Neural crest cell (in vitro differentiated cells): ENCODE measurements at places on chromosomes 3 and 15.

DNA sequence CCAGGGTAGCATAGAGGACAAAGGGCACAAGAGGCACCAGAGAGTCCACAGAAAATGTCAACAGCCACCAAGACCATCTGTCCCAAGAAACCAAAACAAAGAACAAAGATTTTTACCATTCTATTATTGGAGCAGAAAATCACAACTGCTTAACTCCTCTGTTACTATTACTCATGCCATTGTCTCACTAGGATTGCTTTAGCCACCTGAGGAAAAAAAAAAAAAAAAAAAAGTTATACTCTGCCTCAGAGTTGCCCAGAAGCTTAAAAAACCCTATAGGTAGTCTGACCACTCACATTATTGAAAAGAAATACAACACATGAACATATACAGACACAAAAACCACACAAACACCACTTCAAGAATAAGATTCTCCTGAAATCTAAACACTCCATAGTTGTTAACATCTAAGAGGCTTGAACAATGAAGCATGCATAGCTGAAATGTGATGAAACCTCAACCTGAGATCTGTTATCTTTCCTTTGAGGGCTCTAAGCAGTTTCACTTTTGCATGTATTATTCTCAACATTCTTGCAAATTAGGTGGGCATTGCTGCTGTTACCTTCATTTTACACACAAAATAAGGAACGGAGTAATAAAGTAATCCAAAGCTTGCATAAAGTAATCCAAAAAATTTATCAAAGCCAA is 85.4 kb downstream of the IGSF11 start:
- DNase-seq = no peak

DNA sequence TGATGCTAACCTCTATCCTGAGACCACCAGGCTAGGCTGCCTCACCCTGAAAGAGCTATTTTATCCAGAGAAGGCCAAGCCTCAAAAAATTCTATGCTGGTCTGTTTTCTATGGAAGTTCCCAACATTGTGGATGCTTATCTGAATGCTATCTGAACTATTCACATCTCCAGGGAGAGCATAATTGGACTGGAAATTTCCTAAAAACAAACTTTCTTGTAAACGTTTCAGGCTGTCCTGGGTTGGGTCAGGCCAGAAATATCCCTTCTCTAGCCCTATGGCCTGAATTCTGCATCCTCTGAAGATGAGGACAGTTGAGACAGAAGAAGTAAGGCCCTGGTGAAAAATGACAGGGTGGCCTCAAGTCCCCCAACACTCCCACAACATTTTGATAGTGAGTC is 706.4 kb upstream of the NR2F2 start:
- no peak for DNase-seq

- DNase-seq = no peak
Measured at GRCh38 chr15:72426753-72427152, 28.6 kb downstream of the TMEM202 start.

DNA sequence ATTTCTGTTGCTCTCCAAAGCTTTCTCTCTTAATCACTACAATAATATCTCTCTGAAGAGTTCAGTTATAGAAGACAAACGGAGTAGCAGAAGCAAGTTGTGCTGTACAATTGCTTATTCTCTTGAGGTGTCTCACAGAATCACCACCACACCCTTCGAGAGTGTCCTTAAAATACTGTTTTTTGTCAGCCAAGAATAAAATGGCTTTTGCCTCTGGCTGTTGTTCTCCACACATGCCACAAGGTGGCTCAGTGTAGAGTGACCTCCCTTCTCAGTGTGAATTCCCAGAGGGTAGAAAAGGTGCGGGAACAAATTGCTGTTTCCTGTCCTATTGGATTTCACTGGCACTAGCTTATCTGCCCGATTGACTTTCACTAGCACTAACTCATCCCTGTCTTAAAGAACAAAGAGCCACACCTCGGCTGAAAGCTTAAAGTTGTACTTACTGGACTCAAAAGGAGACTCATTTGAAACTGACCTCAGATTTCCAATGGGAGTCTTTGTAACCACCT is 134.2 kb upstream of the SATB1 start:
- peak; percentile 30 for DNase-seq

DNA sequence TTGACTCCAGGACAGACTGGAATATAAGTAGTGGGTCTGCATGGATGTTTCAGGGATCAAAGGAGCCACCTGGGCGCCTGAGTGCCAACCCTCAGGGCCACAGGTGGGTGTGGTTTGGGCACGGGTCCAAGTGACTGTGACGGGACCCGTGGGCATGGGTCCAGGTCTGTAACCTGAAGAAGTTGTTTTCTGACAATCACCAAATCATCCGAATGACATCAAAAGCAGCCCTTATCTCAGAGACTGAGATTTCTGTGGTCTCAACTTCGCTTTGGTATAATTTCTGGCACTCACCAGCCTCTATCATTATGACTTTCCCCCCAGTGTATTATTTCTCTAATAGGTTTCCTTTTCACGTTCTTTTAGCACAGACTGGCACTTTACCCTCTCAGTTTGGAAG is 24.4 kb downstream of the RLBP1 start:
- DNase-seq = no peak

DNA sequence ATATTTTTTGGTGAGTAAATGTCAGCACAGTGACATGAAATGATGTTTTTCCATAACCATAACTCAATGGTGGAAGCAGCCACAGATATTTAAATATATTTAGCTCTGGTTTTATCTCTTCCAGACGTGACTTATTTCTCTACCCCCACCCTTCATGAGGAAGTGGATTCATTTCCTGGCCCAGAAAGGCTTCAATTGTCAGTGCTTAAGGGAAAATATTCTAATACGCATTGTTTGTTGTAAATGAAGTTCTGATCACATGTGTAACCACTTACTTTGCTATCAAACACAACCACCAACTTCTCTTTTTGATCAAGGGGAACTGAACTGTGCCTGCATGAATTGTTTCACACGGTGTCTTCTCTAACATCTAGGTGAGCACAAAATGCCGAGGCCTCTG is 14.0 kb downstream of the CLDN16 start:
- no peak for DNase-seq

DNA sequence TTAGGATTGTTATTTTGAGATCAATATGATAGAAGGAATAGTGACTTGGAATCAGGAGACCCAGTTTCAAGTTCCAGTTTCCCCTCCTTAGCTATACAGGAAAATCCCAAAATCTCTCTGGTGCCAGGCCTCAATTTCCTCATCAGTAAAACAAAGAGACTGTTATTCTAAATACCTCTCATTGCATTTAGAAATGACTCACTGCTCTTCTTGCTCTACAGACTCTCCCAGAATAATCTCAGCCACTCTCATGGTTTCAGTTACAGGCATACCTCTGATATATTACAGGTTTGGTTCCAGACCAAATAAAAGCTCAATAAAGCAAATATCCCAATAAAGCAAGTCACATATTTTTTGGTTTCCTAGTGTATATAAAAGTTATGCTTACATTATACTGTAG is 28.3 kb downstream of the IMPG2 start:
- no peak for DNase-seq

DNA sequence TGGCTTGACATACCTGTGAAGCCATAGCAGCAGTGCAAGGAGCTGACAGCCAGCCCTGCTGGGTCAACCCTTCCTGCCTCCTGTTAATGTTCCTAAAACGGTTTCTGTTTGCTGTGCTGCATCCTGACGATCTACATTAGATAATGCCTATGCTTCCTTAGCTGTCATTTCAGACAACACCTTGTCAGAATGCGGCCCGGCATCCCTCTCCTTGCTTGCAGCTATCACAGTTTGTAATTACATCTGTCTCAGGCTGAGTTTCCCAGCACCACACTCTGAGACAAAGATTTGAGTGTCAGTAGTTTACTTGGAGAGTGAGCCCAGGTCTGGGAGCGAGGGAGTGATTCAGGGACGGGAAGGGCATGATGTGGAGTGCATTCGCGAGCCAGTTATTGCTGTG is 9.0 kb downstream of the TRH start:
- no peak for DNase-seq

DNA sequence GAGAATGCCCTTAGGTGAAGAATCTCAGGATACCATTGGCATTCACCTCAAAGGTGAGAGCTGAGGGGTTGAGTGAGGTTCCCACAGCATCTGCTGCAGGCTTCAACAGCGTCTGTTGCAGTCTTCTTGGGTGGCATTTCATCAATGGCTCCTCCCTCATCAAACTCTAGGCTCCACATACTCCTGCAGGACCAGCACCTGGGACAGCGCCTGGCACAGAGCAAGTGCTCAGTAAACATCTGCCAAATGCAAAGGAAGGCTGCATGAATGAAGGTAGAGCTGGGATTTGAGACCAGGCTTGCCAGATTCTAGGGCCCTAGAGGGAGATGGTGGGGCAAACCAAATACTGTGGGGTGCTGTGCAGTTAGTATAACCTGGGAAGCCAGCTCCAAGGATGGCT is 9.6 kb downstream of the TRH start:
- no peak for DNase-seq

DNA sequence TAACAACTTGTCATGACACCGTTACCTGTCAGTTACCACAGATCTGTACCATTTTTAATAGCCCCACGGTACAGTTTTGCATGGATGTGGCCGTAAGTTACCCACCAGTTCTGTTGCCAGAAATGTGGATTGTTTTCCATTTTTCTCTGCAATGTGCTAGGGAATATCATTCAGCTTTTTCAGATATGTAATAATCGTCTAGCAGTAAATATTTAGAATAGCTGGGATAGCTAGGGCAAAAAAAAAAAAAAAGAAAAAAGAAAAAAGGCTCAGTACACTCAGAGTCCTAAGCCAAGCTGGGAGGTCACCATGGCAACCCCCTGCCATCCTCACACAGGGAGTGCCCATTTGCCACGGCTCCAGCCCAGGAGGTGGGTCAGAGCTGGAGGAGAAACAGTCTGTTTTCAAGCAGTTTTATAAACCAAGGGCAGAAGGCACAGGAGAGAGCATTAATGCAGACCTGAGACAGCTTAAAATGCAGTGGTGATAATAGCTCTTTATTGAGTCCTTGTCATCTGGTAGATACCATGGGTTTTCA is 25.2 kb downstream of the PAQR5 start:
- no peak for DNase-seq

GRCh38 chr3:76405196-76405595 is 619.8 kb upstream of the ZNF717 start:
- no peak for DNase-seq

DNA sequence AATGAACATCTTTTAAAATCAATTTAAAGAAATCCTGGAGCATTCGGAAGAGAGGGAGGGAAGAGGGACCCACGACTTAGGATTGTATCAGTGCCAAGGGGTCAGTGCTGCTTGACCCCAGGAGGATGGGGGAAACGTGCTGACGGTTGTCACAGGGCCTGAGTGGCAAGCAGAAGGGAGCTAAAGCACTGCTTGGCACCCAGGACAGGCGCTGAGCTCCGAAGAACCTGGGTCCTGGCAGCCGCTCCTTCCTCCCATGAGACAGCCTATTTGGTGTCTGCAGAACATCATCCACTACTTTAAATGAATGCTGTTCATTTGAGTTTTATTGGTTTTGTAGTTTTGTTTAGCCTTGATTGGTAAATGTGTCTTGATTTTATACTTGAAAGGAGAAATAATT is 54.5 kb downstream of the RGMA start:
- DNase-seq = no peak

DNA sequence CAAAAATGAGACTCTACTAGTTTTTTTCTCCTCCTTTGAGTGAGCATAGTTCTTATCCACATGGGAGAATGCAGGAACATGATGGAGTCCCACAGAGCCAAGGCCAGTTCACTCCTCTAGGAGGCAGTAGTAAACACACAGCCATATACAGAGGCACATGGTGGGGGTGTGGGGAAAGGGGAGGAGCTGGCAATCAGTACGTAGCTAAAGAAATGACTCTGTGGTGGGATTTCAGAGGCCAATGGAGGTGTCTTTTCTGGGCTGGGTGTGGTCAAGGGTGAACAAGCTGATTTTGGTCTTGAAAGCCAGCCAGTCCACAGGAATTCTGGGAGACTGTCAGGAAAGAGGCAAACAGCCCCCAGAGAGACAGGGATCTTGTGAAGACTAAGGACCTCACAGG is 6.6 kb upstream of the RAB11A start:
- peak; percentile 42 for DNase-seq

- no peak for DNase-seq
Measured at GRCh38 chr3:9673752-9674151, 24.4 kb downstream of the MTMR14 start.

- DNase-seq = no peak
Measured at GRCh38 chr3:148998715-148999423, 7.5 kb downstream of the GYG1 start.

DNA sequence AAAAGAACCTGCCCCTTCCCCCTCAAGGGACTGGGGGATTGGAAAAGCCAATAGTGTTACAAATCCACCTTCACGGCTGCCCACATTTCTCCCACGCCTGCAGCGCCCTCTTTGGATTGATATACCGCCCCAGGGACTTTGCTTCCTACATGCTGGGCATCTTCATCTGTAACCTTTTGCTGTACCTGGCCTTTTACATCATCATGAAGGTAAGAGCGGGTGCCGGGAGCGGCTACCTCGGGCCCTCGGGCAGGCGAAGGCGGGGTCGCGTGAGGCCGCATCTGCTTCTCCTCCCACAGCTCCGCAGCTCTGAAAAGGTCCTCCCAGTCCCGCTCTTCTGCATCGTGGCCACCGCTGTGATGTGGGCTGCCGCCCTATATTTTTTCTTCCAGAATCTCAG is 73.1 kb downstream of the USF3 start:
- no peak for DNase-seq

DNA sequence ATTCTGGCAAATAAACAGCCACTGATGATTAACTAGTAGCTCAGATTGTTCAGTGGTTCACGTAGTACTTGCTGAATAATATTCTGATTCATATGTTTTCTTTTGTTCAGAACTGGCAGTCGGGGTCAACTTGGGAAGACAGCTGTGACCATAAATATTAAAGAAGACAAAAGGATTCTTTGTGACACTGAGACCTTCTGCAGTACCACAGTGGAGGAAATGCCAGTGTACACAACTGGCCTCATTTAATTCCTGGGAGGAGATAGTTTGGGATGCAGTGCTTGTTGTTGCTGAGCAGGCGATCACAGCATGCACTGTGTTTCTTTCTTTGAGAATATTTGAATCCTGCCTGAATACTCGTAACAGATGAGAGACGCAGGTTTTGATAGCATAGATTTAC is 26.7 kb upstream of the MCF2L2 start:
- DNase-seq = no peak
